ENCODE measurements at places on chromosomes 5 and 9. TPM values are rescaled to one million over a fixed set of nuclear protein-coding genes. Genes with fewer than 3 reads are reported as not detected.

GRCh38 chr9:82799286-82799685, 263.7 kb downstream of the RASEF start:
- no peak overlapping the region for H3K27ac ChIP-seq
- peaks cover 26% of the 10 kb centered on the region for H3K4me1 ChIP-seq
- no peaks in the 10 kb centered on the region for H3K27me3 ChIP-seq
- peak; percentile 46 for DNase-seq
- no peaks in the 10 kb centered on the region for H3K36me3 ChIP-seq

- no peaks in the 10 kb centered on the region for H3K4me1 ChIP-seq
- H3K36me3 ChIP-seq, result no peaks in the 10 kb centered on the region
- H3K27ac ChIP-seq, result no peak overlapping the region
- no peak overlapping the region for H3K4me3 ChIP-seq
- no peaks in the 10 kb centered on the region for H3K27me3 ChIP-seq
These were observed 451.8 kb upstream of the PTGER4 start for GRCh38 chr5:40227931-40228330.

SEMA6A gene
- 31.6 TPM for total RNA-seq

PCDHGB2 gene
- 10.1 TPM for total RNA-seq

All from lung (tissue), 17 donors.